ENCODE measurements at places on chromosomes 16 and 17. TPM values are rescaled to one million over a fixed set of nuclear protein-coding genes. Genes with fewer than 3 reads are reported as not detected.
A peak's percentile ranks its signal among the peaks of the same experiment; 100 is the strongest.

SBK1 gene
- not detected for total RNA-seq

DNA sequence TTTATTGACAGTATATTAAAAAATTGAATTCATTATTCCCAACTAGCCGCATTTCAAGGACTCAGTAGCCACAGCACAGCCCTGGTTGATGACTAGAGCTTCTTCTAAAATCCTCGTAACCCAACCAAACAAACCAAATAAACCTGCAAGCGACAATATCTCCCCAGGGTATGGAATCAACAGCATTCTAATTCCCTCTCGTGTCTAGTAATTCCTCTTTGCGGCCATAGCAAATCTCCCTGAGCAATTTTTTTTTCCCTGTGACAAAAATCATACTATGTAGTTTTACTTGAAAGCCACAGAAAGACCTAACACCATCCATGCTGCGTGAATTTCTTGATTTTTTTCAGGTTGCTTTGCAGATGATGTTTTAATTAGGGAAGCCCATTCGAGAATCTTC lies 143.4 kb upstream of the MYOCD start:
- H3K27me3 ChIP-seq, result no peaks in the 10 kb centered on the region
- peaks cover 18% of the 10 kb centered on the region for H3K4me1 ChIP-seq
- no peak for DNase-seq

STX1B gene
- 0.72 TPM for total RNA-seq

ERBB2 gene
- total RNA-seq, result 44.2 TPM

CES5A gene
- not detected for total RNA-seq

MYH2 gene
- total RNA-seq, result not detected

HID1 gene
- total RNA-seq, result not detected

DNA sequence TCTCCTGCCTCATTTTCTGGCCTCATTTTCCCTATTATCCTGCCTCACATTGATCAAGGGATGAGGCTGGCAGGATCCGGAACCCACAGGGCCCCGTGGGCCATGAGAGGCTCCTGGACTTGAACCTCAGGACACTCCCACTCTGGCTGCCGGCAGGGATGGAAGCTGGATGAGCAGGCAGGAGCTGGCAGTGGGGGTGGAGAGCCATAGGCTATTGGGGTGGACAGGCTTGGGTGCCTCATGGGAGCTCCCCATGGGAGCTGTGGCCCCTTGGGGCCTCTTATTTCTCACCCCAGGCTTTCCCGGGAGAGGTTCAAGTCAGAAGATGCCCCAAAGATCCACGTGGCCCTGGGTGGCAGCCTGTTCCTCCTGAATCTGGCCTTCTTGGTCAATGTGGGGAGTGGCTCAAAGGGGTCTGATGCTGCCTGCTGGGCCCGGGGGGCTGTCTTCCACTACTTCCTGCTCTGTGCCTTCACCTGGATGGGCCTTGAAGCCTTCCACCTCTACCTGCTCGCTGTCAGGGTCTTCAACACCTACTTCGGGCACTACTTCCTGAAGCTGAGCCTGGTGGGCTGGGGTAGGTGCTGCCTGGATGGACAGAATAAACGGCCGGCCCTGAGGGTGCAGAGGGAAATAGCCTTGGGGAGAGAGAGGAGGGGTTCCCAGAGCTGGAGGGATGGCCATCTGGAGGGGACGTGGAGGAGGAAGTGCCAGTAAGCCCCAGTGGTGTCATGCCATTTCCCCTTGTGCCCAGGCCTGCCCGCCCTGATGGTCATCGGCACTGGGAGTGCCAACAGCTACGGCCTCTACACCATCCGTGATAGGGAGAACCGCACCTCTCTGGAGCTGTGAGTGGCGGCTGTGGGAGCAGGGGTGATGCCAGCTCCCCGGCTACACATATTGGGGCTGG lies 10.7 kb upstream of the DRC7 start:
- no peaks in the 10 kb centered on the region for H3K36me3 ChIP-seq
- no peak overlapping the region for H3K4me3 ChIP-seq
- DNase-seq, result peak; percentile 77
- H3K27me3 ChIP-seq, result peaks cover 11% of the 10 kb centered on the region
